Caki2 (cell line): ENCODE measurements at places on chromosomes 3 and 15.

GRCh38 chr3:160125258-160125657, 100.0 kb upstream of the C3orf80 start:
- no peak for DNase-seq

- peak; percentile 32 for DNase-seq
These were observed 89.0 kb upstream of the FNDC3B start for GRCh38 chr3:171950373-171950772.

GRCh38 chr3:58132850-58133249, 77.9 kb downstream of the DNASE1L3 start:
- no peak for DNase-seq

- DNase-seq, result no peak
These were observed 57.6 kb downstream of the BOC start for GRCh38 chr3:113268942-113269341.

DNA sequence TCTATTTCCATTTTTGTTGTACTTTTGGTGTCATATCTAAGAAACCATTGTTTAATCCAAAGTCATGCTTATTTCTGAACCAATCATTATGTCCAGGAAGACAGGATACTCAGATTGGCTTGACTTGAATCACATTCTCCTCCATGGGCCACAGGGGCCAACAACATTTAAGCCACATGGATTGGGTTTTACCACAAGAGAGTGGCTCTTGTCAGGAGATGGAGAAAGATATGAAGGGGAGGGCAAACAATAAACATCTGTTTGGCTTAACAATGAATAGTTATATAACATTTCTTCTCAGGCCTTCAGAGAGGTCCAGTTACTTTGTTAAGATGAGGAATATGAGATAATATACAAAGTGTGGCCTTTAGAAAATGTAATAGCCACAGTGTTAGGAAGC, 44.6 kb downstream of the GXYLT2 start:
- DNase-seq, result no peak

DNA sequence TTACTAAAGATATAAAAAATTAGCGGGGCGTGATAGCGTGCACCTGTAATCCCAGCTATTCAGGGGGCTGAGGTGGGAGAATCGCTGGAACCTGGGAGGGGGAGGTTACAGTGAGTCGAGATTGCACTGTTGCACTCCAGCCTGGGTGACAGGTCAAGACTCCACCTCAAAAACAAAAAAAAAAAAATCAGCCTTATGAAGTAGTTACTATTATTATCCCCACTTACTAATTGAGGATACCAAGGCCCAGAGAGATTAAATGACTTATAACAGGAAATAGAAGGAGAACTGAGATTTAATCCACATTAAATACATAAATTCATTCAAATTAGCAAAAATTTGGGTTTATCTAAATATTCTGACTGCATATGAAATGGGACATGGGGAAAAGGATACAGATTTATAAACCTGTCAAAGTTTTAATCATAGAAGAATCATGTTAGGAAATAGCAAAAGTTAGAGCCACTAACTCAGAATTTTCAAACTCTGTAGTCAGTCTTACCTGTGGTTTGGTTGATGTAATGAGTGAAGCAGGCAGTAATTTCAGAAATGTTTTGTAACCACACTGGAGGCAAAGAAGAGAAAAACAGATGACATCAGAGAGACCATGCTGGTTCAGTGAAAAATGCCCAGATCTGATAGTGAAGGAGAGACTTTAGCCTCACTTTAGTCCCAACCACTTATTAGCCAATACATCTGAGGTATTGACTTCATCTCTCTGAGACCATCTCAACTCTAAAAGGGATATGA, 25.0 kb upstream of the ACAP2 start:
- no peak for DNase-seq

DNA sequence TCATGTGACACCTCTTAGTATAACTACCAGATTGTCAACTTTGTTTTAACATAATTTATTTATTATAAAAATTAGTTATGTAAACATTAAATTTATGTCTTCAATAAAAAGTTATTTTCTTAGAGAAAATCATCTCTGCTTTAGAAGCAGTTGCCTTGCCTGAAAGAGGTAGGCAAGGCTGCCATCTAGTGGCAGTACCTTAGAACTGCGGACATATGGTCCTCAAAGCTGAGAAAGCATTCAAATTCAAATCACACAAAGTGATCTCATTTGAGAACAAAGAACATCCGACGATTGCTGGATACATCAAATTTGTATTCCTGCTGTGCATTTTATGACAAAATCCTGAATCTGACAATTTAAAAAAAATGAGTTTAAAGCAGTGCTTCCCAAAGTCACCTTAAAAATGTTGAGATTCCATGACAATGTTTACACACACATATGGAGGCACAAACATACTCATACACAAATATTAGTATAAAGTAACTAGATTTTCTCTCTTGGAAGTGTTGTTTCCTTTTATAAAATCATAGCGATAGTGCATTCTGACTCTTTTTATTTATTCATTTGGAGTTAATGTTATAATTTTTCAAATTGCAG, 617.4 kb downstream of the CADM2 start:
- peak; percentile 16 for DNase-seq

DNA sequence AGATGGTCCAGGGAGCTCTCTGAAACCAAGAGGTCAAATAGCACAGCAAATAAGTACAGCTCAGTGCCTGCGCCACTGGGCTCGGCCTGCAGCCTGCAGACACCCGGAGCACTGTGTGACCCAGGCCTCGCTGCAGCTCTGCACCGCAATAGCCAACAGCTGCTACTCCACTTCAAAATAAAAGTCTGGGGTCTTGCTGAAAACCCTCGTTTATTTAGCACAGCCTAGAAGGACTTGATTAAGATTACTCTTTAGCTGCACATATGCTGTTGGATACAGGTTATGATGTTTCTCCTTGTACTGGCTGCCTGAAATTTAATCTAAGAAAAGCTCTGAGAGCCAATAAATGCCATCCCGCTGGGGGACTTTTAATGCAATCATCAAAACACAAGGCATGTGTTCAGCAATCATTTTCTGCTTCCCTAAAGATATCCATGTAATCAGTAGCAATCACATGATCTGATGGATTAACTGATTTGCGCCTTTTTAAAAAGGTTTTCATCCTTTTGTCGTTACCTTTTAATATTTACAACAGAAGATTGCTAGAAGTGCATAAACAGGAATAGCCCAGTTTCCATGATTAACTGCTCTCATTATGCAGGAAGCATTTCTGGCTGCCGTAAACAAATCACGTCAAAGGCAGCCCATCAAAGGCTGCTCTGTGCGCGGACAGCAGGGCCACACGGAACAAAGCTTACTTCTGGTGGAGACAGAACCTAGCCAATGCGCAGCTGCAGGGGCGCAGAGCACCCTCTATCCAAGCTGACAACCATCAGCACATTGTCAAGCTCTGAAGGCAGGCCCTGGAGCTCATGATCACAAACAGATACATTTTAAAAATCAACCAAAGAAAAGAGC, 58.8 kb downstream of the CLASP2 start:
- peak; percentile 68 for DNase-seq

GRCh38 chr3:36969540-36970432, 23.1 kb downstream of the EPM2AIP1 start:
- peak; percentile 93 for DNase-seq

DNA sequence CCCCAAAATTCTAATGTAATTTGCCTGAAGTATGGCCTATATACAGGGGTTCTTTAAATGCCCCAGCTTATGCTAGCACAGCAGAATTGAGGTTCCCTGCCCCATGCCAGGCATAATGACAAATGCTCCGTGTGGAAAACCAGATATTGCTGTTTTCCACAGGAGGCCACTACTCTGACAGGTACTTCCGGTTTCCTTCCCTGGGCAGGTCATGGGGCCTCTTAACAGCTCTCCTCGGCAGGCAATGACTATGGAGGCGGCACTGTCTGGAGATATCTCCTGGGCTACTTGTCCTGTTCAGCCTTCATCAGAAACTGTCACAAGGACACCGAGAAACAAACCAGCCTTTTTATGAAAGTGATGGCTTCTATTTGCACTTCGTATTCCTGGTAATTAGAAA, 54.8 kb downstream of the SLC7A14 start:
- no peak for DNase-seq

DNA sequence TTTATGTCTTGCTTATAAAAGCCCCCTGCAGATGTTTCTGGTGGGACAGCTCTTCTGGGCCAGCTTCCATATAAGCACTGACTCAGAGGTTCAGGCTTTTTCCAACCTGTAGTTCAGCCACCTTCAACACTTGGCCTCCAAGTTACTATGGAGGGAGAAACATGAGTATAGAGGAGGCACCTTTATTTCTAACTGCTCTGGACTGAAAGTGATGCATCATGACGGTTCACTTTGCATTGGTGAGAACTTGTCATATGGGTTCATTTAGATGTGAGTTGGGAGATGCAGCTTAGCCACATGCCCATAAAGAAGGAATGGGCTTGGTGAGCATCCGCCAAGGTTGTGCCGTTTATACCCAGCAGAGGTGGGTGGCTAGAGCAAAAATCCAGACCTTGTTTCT, 58.8 kb upstream of the CFAP161 start:
- no peak for DNase-seq

GRCh38 chr3:139937674-139938279, 2.8 kb downstream of the CLSTN2 start:
- peak; percentile 65 for DNase-seq

GRCh38 chr3:122794779-122795673, at the start of gene SLC49A4:
Gene SLC49A4 (plus strand): TSS chr3:122795069. CDS start chr3:122795193, 124 bp downstream.
- DNase-seq, result peak; percentile 80
